ENCODE measurements at places on chromosomes 11 and 22.

DNA sequence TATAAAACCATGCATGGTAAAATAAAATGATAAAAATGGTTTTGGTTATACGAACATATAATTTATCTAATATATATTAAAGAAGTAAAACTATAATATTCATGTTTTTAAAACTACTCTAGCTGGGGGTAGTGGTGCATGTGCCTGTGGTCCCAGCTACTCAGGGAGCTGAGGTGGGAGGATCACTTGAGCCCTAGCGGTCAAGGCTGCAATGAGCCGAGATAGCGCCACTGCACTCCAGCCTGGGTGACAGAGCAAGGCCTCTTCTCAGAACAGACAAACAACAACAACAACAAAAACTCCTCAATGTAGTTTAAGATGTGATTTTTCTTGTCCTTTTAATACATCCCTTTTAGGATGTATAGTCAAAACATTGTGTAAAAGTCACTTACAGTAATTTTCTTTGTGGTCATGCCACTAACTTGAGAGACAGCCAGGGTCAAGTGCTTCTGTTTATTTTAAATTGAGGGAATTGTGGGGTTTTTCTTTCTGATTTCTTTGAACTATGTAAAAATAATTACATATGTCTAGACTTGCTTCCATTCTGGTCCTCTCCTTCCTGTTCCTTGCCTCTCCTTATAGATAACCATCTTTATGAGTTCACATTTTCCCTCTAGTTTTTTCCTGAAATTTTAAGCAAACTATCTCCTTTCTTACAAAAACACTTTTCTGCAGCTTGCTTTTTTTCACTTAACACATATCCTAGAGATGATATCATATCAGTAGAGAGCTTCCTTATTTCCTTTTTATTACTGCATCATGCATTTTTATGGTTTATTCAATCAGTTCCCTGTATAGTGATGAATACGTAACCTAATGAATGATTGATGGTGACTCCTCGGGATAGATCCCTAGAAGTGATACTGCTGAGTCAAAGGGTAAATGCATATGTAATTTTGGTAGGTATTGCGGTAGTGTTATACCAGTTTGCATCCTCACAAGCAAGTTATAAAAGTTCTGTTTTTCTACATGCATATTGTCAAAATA lies 9.1 kb downstream of the OR2AT4 start:
- no peak for DNase-seq

DNA sequence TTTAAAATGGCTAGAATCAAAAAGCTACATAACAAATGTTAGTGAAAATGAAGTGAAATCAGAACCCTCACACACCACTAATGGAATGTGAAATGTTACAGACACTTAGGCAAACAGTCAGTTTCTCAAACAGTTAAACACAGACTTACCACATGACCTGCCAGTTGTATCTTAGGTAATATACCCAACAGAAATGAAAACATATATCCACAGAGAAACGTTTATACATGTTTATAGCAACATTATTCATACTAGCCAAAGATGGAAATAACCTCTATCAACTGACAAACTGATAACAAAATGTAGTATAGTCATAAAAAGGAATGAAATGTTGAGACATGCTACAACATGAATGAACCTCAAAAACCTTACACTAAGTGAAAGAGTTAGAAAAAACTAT lies 131.5 kb upstream of the TRPC6 start:
- DNase-seq: no peak

GRCh38 chr11:101576456-101576855 lies 7.4 kb downstream of the TRPC6 start:
- DNase-seq: no peak

GRCh38 chr11:132093536-132094259 lies 723.3 kb downstream of the NTM start:
- DNase-seq: no peak

DNA sequence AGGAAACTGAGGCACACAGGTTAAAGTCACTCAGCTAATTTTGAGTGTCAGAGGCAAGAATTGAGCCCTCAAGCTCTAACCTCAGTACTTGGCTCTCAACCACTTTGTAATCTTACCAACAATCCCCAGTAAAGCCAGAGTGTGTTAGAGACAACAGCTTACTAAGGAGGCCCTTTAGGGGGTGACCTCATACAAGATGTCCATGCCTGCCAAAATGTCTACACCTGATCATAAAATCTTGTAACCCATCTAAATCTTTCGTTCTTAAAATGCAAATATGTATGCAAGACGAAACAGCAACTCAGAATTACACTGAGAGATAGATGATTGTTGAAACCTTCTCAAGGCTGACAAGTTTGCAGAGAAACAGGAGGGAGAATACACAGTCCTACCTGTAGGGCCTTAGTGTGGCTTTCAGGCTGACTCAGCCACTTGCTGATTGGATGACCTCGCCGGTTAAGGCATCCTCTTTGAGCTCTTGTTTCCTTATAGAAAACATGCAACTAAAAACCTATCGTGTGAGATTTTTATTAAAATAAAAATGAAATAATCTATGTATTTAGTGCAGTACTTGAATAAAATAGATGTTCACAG lies 143.2 kb downstream of the OPCML start:
- no peak for DNase-seq

GRCh38 chr11:123585206-123585605 lies 69.2 kb downstream of the SCN3B start:
- no peak for DNase-seq

GRCh38 chr22:42664976-42665831 lies 16.0 kb upstream of the CYB5R3 start:
- DNase-seq: no peak

- no peak for DNase-seq
Observed at GRCh38 chr22:47036352-47036751, 273.9 kb downstream of the TBC1D22A start.

GRCh38 chr11:62791501-62792201 lies at the start of gene TMEM223:
TMEM223 (minus strand) TSS chr11:62792006; CDS start chr11:62791994, 12 bp downstream.
- DNase-seq: peak; percentile 80

- peak; percentile 71 for DNase-seq
Observed at GRCh38 chr11:130068986-130069658, 572 bp upstream of the APLP2 start.

DNA sequence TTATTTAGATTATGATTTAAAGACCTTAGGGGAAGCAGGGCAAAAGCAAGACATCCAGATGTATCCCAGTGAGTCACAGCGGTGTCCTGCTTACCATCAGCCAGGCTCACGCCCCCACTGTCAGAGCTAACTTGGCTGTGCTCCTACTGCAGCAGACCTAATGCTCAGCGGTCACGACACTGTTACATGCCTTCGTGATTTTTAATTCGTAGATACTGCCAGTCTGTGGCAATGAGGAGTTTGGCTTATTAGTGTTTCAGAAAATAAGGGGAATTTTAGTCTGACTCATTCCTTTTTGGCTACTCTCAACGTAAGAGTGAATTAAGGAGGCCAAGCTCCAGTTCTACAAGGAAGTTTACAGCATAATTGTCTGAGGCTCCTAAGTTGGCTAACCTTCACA lies 22.7 kb downstream of the EFCAB6 start:
- DNase-seq: no peak

DNA sequence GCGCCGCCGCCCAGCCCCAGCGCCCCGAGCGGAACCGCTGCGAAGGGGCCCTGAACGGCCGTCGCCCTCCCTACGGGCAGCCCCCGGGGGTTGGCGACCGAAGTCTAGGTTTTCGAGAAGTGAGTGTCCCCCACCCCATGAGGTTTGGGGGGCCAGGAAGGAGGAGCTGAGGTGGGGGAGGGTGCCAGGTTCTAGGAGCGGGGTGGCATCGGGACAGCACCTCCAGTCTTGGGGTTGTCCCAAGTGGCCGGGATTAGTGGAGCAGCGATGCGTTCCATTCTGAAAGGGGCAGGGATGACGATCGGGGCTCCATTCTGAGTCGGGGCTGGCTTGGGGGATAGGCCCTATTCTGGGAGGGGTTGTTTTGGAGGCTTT lies 408 bp downstream of the PPP2R5B start:
- peak; percentile 20 for DNase-seq
